CD4-positive, alpha-beta T cell treated with Interleukin-15 for 1 hour (primary cell): ENCODE measurements at places on chromosomes 16 and 17.
A peak's percentile ranks its signal among the peaks of the same experiment; 100 is the strongest.

- DNase-seq, result no peak
Observed at GRCh38 chr17:81258292-81258691, 19.2 kb downstream of the NDUFAF8 start.

- no peak for DNase-seq
Observed at GRCh38 chr16:49250689-49251088, 30.9 kb downstream of the CBLN1 start.

DNA sequence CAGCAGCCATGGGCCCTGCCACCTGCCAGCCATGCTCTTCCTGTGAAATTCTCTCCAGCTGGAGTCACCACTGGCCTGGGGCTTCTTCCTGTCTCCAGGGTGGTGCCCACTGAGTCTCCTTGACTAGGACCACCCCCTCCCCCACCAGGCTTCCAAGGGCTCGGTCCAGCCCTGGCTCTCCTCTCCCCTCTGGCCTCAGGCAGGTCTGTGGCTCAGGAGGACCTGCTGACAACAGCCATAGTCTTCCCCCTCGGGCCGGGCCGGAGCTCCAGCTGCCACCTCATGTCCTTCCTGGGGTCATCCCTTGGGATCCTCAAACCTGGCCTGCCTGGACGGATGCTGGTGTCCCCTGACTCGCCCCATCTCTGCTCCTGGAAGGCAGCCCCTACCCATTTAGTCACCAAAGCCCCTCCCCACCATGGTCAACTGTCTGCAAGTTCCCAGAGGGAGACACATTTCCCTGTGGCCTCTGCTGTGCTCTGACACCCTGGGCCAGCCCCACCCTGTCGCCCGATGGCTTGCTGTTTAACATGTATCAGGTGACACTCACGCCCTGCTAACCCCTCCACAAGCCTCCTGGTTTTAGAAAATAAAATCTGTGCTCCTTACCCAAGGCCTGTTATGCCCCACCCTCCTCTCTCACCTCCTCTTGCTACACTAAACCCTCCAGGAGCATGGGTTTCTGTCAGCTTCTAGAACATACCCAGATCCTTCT is 186.2 kb downstream of the RBFOX3 start:
- no peak for DNase-seq

- DNase-seq, result peak; percentile 78
Observed at GRCh38 chr16:21300309-21301167, 22.4 kb upstream of the CRYM start.

- DNase-seq, result no peak
Observed at GRCh38 chr17:29143894-29144293, 36.3 kb downstream of the MYO18A start.

DNA sequence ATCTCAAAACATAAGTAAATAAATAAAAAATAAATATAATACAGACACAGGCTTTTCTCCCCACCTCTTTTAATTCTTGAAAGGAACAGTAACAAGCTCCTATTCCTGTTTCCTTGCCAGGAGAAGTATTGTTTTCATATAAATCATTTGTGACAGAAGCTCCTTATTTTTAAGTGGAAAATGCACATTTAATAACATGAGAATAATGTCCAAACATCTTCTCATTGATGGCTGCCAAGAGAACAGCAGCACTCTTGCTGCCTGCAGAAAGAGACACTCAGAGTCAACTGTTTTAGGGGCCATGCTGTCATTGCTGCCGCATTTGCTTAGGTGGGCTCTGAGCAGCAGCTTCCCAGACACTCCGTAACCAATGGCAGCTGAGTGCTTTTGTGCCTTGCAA is 580.1 kb downstream of the WWOX start:
- no peak for DNase-seq
